ENCODE measurements at places on chromosomes 12 and 14. TPM values are rescaled to one million over a fixed set of nuclear protein-coding genes. Genes with fewer than 3 reads are reported as not detected.

CMA1 gene
- total RNA-seq: 2.2 TPM

PA2G4 gene
- total RNA-seq: 139 TPM

DLST gene
- total RNA-seq: 81.3 TPM

CD163L1 gene
- total RNA-seq: 1.1 TPM

SLC25A21 gene
- total RNA-seq: 2.2 TPM

MUCL1 gene
- total RNA-seq: not detected

PPP4R4 gene
- total RNA-seq: 0.60 TPM

NELL2 gene
- total RNA-seq: 8.1 TPM

ASCL1 gene
- total RNA-seq: not detected

OLR1 gene
- total RNA-seq: 3.4 TPM

DNA sequence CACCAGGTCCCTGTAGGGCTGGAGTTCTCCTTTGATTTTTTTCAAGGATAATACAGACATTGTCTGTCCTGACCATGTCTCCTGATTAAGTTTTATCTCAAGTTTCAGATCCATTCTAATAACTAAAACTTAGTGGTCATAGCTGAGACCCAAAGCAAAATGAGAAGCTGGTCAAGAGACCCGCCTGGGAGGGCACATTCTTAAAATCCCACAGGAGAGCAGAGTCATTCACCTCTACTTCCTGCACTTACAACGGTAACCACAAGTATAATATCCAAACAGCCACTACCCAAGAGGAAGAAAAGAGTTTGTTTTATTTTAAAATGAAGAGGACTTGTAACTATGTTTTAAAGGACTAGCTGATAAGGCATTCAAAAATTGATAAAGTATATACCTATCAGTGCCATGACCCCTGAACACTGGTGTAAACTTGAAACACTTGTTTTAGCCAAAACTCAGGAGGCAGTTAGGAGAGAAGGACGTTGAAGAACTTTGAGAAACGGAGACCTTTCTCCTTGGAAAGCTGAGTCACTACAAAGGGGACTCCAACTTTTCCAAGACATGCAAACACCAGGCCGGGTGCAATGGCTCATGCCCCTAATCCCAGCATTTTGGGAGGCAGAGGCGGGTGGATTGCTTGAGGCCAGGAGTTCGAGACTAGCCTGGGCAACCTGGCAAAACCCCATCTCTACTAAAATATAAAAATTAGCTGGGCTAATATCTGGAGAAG lies 478.2 kb downstream of the GLT1D1 start:
- no peak for DNase-seq

- DNase-seq: peak; percentile 27
Observed at GRCh38 chr14:104266631-104267575, 128.5 kb downstream of the KIF26A start.

DNA sequence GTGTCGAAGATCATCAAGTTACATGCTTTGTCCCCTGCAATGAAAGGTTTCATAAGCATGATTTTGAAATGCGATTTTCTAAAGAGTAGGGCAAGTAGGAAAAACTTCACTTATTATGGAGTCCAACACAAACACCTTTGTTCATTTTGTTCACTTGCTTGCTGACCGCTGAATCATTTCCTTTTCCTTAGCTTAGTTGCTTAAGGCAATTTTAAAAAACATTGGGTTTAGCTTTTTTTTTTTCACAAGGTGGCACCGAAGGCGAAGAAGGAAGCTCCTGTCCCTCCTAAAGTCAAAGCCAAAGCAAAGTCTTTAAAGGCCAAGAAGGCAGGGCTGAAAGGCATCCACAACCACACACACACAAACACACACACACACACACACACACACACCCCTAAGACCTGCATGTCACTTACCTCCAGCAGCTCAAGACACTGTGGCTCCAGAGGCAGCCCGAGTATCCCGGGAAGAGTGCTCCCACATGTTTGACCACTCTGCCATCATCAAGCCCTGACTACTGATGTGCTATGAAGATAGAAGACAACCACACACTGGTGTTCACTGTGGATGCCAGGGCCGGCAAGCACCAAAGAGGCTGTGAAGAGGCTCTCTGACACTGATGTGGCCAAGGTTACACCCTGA lies 11.4 kb downstream of the MANSC1 start:
- no peak for DNase-seq

- DNase-seq: no peak
Observed at GRCh38 chr12:50353869-50354593, 42.4 kb downstream of the FAM186A start.

GRCh38 chr12:105967038-105967776 lies 171.5 kb downstream of the NUAK1 start:
- DNase-seq: no peak

GRCh38 chr12:108319277-108320234 lies 19.6 kb downstream of the CMKLR1 start:
- DNase-seq: no peak

GRCh38 chr12:125110641-125111360 lies 45.6 kb downstream of the AACS start:
- no peak for DNase-seq

GRCh38 chr12:123115409-123116121 lies 35.3 kb downstream of the PITPNM2 start:
- peak; percentile 66 for DNase-seq

DNA sequence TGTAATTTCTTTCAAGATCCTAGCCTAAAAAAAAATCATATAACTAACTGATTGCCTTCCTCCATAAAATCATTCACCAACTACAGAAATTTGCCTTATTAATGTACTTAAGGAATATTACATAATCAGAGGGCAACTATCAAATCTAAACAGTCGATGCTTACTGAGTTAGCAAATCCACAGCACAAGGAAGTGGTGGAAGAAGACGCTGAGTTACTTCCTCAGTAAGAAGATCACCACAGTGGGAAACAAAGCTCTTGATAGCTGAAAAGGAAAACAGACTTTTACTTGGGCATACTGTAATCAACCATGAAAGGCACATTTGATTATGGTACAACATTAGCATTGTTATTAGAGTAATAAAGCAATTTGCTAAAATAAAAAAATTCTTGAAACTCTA lies 48.7 kb downstream of the HEATR5A start:
- no peak for DNase-seq
